ENCODE measurements at places on chromosomes 5 and 9.

GRCh38 chr5:176810081-176810597, at the start of gene UNC5A:
TSS of gene UNC5A (plus strand) at chr5:176810559. CDS start at chr5:176810751, 192 bp downstream.
- DNase-seq: peak; percentile 72

DNA sequence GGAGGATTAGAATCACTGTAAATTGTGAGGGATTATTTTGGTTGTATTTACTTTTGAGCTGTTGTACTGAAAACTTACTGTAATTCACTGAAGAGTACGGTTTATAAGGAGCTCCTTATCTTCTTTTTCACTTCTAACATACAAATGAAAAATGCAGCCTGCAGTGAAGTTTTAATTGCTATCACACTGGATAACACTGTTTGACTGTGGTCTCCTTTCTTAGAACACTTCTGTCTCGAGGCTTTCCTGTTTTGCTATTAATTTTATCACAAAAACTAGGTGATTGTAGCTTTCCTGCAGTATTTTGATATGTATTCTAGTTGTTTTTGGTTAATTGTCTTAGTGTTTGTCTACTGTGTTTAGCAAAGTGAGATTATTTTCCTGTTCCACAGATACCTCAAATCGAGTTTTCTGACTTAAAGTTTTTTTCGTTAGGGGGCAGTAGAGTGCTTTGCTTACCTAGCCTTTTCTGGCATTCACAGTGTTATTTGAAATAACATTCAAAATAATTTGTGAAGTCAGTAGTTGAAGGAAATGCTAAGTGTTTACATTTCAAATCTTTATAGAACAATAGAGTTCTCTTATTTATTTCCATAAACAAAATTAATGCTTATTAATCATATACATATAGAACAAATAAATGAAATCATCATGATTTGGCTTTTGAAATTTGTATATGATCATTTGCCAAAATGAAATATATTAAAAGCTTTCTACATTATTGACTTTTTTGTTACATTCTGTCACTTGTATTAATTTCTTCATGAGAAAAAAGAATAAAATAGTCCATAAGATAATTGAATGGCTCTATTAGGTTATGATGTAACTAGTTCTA, 52.9 kb downstream of the COMMD10 start:
- DNase-seq: no peak

DNA sequence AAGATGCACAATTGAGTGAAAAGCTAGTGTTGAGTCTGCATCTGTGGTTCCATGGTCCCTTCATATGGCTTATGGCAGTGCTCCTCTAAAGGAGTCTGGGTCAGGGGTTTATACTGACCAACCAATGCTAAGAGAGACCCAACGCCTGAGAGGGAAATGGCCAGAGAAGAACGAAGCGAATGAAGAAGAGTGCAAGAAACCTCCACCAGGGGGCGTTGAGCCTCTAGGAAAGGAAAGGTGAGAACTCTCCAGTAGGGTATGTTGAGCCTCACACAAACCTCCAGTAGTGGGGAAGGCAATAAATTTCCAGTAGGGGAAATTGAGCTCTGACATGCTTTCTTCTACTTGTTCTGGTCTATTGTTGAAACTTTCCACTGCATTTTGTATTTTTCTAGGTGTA, 470.6 kb downstream of the PRDM9 start:
- DNase-seq: no peak

DNA sequence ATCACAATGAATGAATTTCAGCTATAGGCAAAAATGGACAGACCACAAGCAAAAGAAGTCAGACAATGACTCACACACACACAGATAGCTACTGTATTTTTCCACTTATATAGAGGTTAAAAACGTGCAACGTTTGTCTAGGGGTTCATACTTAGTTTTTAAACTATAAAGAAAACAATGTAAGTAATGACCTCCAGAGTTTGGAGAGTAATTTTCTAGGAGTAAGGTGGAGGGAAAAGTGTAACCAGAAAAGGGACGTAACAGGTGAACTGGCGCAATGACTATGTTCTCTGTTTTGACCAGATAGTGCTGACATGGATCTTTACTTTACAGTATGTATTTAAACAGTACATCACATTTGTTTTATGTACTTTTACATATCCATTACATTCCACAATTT, 51.1 kb downstream of the FNIP1 start:
- no peak for DNase-seq

GRCh38 chr9:18549772-18550171, 75.8 kb downstream of the ADAMTSL1 start:
- DNase-seq: no peak

- no peak for DNase-seq
Observed at GRCh38 chr9:82903503-82903902, 159.4 kb downstream of the RASEF start.

- DNase-seq: no peak
Observed at GRCh38 chr9:108861464-108861863, 602 bp upstream of the ACTL7A start.

GRCh38 chr5:84885485-84886258, 501.0 kb upstream of the EDIL3 start:
- no peak for DNase-seq

DNA sequence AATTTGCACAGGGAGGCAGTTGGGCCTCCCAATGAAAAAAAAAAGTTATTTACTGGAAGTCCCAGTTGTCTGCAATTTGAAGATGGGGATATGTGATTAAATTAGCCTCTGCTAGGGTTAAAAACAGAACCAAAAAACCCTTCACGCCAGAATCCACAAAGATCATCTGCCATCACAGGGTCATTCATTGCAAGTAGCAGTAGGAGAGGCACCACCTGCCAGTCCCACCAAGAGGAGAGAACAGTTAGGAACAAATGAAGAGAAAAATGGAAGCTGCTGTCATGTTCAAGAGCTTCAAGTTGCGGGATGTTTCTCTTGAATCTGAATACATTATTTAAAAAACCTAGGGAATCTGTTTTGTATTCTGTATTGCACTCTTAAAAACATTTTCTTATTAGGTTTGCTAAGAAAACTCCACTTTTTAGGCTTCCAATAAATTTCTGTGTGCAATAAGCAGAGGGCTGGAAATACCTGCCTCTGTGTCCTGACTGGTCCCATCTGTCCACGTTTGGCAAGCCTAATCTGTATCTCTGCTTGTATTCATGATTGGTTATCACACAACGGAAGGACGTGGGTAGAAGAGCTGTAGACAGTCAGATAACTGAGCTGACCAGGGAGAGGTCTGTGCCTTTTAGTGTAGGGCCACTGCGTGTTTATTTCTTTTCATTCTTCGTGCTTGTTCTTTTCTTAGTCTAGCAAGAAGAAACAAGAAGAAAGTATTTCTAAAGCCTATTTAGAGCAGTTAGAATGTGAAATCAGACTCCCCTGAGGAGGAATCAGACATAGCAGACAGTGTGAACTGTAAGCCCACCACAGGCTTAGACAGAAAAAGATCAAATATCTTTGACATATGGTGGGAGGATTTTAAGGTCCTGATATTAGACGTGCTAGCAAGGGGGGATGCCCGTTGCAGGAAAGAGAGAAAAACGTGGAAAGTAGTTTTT, 630.6 kb upstream of the SEMA6A start:
- DNase-seq: no peak

- no peak for DNase-seq
Observed at GRCh38 chr9:128683340-128684064, 5.5 kb upstream of the SET start.

GRCh38 chr9:130356877-130357584, 87.7 kb upstream of the ASS1 start:
- DNase-seq: no peak

- DNase-seq: no peak
Observed at GRCh38 chr5:117414926-117415325, 840.3 kb upstream of the SEMA6A start.

DNA sequence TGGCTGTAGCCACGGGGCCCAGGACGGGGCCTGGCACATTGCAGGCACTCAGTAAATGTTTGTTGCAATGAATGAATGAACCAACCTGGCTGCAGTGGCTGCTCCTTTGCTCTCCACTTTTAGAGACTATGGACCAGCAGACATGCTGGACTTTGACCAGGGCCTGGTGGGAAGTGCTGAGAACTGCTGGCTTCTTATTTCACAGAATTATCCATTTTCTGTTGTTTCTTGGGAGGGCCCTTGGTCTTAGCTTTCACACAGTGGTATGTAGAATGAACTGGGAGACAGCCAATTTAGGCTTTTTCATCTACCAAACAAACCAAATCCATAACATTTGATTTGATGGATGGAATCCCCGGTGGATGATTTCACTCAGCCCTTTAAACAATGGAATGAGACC, 78.0 kb upstream of the LHFPL2 start:
- no peak for DNase-seq

DNA sequence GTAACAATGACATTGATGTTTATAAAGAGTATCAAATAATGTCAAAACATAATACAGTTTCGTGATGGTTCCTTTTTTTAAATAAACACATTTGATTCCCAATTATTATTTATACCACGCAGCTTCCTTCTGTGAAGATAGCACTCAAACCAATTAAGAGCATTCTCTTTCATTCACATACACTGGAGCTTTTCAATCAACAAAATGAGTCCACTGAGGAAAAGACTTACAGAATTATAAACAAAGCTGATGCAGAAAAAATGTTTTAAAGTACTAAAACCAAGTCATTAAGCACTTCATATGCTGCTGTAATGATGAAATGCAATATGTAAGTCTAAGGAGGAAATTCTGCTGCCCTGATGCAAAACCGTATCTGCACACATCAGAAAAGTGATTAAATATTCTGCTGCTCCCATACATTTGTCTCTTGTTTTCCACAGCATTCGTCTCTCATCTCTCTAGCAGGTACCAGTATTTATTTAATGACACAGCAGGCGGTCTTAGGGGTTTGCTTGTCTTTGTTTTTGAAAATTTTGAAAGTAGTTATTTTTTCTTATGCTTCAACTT, 147.1 kb downstream of the CDH10 start:
- DNase-seq: no peak

DNA sequence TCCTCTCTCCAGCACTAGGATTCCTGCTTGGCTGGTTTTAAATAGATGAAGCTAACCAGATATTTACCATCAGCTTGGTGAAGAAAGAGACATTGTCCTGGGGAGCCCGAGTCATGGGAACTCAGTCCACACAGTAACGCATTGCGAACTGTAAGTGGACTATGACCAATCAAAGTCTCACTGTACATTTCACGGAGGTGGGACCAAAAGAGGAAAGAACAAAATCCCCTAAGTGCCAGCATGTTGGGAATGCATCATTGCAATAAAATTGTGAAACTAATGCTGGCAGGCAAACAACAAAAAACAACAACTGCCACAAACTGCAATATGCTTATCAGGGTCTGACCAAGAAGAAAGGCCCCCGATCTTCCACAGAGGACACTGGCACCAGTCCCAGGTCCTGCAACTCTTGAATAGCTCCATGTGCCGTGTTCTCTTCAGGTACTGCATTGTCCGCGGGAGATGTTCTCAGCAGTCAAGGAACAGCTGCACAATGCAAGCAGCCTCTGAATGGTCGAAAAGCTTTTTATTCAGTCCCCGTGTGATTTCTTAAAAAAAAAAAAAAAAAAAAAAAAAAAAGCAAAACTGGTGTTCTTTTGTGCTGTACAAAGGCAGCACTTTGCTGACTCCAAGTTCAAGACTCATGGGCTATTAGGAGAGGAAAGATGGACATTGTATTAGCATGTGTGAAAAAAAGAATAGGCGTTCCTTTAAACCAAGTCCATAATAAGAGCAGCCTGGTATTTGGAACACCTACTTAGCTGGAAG, 38.1 kb downstream of the SEMA6A start:
- no peak for DNase-seq

DNA sequence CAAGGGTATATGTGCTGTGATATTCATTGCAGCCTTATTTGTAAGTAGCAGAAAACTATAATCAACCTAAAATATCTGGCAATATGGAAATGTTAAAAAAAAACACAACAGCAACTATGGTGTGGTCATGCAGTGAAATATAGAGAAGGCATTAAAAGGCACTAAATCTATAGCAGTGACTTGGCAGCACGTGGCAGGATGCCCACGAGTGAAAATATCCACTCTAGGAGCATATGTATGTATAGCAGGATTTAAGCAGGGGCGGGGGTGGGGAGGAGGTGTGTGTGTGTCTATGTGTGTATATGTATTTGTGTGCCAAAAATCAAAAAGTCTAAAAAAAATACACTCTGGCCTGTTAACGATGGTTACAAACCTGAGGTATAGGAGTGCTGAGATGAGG, 115.6 kb downstream of the RPS23 start:
- no peak for DNase-seq

GRCh38 chr5:139272471-139273321, 20.8 kb upstream of the MATR3 start:
- no peak for DNase-seq

- DNase-seq: no peak
Observed at GRCh38 chr9:112787978-112788377, 37.4 kb downstream of the SNX30 start.

DNA sequence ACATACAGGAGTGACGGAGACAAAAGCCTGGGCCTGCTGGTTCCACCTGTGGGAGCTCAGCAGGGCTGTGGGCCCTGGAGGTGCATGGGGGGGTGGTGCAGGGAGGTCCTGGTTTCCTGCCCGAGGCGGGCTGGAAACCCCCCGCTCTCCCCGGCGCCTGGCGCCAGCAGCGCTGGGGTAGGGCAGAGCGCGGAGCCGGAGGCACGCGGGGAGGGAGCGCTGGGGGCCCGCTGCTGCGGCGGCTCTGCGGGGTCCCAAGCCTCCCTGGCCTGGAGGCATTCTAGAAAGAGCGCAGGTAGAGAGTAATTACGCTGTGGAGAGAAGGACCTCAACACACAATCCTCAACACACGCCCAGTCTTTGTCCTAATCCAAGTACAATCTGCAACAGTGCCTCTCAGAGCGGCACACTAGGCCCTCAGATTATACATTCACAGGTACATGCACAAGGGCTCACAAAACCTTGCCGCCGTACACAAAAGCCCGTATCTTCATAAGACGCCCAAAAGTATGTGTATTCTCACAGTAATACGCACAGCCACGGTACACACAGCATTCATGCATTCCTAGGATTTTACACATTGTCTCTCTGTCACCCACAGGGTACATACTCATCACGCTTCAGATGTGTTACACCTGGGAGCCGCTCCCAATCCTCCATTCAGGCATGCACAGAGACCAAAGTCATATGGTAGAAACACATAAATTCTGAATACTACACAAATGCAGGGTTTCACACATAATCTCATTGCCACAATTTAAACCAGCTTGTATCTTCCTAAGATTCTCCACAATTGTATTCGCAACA, 2.1 kb upstream of the HAND1 start:
- DNase-seq: no peak

DNA sequence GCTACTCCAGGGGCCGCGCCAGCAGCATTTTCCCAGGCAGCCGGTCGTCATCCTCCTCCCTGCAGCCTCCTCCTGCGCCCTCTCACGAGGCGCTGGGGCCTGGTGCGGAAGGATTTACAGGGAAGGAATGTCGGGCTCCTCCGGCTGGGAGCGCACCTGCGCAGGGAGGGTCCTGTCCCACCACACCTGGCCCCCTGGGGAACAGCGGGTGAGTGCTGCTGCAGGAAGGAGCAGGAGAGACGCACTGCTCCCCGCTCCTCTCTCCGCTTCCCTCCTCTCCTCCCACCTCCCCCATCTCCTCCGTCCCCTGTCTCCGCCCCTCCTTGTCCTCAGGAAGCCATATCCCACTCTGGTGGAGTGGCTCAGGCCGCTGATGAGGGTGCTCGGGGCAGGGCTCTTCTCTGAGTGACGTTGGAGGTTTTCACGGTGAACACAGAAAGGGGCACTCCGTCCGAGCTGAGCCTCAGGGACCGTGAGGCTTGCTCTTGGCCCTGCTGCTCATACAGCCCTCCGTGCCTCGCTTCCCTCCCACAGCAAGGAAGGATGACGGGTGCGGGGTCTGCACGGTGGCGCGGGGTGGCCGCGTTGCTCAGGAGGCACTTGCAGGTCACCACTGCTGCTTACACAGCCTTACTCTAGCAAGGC, 31.3 kb downstream of the IRX4 start:
- DNase-seq: no peak

GRCh38 chr5:130526708-130527107, 622.4 kb downstream of the CHSY3 start:
- no peak for DNase-seq

- DNase-seq: no peak
Observed at GRCh38 chr5:128038643-128039042, 44.9 kb upstream of the SLC12A2 start.
